Endothelial cell of umbilical vein (primary cell): ENCODE measurements at places on chromosomes 7 and 10. TPM values are rescaled to one million over a fixed set of nuclear protein-coding genes. Genes with fewer than 3 reads are reported as not detected.

The MRPS16 gene
- total RNA-seq: 86.0 and 94.5 TPM in 2 replicates

The HOXA4 gene
- 7.5 and 8.1 TPM in 2 replicates for total RNA-seq

The LSM8 gene
- 34.1 and 39.6 TPM in 2 replicates for total RNA-seq

The RARRES2 gene
- not detected in 2 replicates for total RNA-seq

DNA sequence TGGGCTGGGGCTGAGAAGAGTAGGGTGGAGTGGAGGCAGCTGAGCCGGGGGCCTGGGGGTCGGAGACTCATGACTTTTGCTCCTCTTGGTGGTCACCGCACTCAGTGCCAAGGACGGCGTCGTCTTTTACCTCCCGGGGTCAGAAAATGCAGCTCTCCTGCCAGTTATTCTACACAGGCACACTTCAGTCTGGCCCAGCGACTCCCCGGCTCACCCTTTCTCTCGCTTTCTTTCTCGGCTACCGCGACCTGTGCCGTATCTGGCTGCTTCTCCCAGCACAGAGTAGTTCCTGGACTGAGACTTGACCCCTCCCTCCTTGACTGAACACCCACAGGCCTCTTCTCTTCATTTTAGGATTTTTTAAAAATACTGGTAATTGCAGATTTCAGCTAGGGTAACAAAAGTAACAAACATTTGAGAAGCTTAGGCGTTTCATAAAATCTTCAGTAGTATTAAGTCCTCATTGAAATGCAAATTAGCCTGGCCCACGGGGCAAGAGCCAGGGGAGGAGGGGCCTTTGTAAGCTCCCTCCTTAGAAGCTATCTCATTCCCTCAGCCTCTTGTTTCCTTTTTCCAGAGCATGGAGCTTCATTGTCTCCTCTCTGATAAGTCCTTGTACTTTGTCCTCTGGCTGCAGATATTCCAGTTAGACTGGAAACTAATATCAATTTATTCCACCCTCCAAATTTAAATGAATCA lies 1.1 kb upstream of the PRLHR start:
- no peaks in the 10 kb centered on the region for H3K4me1 ChIP-seq
- peaks cover 6% of the 10 kb centered on the region for H3K27me3 ChIP-seq
- H3K27ac ChIP-seq: no peak overlapping the region

DNA sequence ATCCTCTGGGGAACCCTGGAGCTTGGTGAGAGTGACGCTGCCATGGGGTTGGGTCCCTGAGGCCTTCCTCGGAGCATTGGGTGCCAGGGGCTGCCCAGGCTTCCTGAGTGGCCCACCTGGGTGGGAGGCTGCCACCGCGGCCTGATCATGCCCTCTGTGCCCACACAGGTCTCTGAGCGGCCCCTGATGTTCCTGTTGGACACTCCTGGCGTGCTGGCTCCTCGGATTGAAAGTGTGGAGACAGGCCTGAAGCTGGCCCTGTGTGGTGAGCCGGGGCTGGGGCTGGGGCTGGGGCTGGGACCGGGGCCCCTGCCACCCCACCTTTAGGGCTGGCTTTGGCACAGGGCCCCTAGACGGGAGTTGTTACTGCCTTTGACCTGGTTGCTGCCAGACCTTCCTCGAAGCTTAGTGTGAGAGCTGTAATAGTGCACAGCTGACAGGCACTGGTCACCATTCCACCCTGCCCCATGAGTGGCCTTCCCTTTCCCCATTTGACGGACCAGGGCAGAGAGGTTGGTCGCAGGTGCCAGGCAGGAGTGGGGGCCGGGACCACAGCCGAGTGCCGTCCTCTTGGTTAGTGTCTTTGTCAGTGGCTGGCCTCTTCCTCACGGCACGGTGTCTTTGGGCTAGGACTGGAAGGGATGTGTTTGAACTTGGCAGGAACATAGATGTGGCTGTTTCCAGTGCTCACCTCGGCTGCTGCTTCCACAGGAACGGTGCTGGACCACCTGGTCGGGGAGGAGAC lies 8.2 kb downstream of the MTG1 start:
- H3K27me3 ChIP-seq: no peaks in the 10 kb centered on the region
- H3K4me1 ChIP-seq: no peaks in the 10 kb centered on the region
- DNase-seq: no peak
- peaks cover 27% of the 10 kb centered on the region for H3K36me3 ChIP-seq
- no peak overlapping the region for H3K4me3 ChIP-seq
- no peak overlapping the region for H3K27ac ChIP-seq

DNA sequence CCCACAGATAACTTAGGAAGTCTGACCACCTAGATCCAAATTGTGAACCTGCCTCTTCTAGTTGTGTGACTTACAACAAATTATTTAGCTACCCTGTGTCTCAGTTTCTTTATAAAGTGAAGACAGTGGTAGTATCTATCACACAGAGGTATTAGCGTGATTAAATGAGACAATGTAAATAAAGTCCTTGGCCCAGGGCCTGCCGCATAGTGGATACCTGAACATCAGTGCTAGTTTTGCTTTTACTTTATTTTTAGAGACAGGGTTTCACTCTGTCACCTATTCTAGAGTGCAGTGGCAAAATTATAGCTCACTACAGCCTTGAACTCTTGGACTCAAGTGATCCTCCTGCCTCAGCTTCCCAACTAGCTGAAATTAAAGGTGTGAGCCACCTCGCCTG lies 177.1 kb downstream of the CDK14 start:
- H3K4me3 ChIP-seq: no peak overlapping the region
- H3K36me3 ChIP-seq: no peaks in the 10 kb centered on the region
- H3K4me1 ChIP-seq: no peaks in the 10 kb centered on the region
- no peak for DNase-seq
- no peaks in the 10 kb centered on the region for H3K27me3 ChIP-seq

DNA sequence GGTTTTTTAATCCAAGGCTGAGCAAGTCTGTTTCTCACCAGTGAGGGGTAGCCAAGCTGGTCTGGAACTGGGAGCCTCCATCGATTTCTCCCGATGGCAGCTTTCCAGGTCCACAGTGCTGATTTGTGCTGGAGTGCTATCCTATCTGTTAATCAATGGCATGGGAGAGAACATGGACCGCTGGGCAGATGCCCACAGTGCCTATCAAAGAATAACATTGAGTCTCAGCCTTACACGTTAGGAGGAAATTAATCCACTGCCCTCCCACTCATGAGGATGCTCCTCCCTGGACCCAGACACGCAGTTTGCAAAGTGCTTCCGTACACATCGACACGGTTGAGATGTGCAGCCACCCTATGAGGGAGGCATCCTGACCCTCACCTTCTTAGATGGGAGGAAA lies 36.0 kb upstream of the CUX1 start:
- H3K4me3 ChIP-seq: no peak overlapping the region
- H3K4me1 ChIP-seq: no peaks in the 10 kb centered on the region
- no peak overlapping the region for H3K27ac ChIP-seq
- no peaks in the 10 kb centered on the region for H3K36me3 ChIP-seq
- no peak for DNase-seq
- peaks cover 7% of the 10 kb centered on the region for H3K27me3 ChIP-seq

- H3K27ac ChIP-seq: no peak overlapping the region
- no peak for DNase-seq
- no peaks in the 10 kb centered on the region for H3K27me3 ChIP-seq
- H3K4me3 ChIP-seq: no peak overlapping the region
- H3K36me3 ChIP-seq: no peaks in the 10 kb centered on the region
- no peaks in the 10 kb centered on the region for H3K4me1 ChIP-seq
These were observed 111.6 kb downstream of the NEUROD6 start for GRCh38 chr7:31228957-31229356.

- H3K4me3 ChIP-seq: no peak overlapping the region
- peaks cover 17% of the 10 kb centered on the region for H3K27me3 ChIP-seq
These were observed 43.6 kb upstream of the MXI1 start for GRCh38 chr10:110163841-110164240.

- peak overlapping the region; percentile 96 for H3K27ac ChIP-seq
- peaks cover 14% of the 10 kb centered on the region for H3K4me1 ChIP-seq
- peaks cover 39% of the 10 kb centered on the region for H3K36me3 ChIP-seq
- DNase-seq: peak; percentile 93
These were observed 35.5 kb downstream of the PFKP start for GRCh38 chr10:3102720-3103427.

- no peaks in the 10 kb centered on the region for H3K36me3 ChIP-seq
These were observed 50.7 kb downstream of the PPP1R3C start for GRCh38 chr10:91582153-91582554.

DNA sequence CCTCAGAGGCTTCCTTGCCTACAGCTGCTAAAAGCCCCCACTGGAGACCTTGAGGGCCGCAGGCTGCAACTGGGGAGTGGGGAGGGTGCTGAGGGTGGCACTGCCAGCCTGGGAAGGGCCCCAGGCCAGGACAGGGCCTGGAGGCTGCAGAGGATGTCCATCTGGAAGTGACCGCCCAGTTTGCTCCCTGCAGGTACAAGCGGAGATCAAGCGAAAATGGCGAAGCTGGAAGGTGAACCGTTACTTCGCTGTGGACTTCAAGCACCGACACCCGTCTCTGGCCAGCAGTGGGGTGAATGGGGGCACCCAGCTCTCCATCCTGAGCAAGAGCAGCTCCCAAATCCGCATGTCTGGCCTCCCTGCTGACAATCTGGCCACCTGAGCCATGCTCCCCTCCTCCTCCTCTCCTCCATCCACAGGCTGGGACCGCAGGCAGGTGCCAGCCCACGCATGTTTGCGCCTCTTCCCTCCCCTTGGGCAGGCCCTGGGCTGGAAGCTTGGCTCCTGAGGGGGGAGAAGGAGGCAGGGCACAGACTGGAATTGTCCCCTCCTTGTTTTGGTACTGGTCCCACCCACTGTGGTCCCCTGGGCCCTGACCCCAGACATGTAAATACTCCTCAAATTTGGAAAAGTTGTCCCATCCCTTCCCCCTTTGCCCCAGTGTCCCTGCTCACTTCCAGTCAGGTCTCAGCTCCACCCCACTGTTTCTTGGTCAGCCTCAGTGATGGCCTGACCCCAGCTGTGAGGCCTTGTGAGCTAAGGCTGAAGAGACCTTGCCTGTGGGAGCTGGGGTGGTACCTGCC lies 54.4 kb downstream of the ADCYAP1R1 start:
- no peaks in the 10 kb centered on the region for H3K4me1 ChIP-seq
- no peaks in the 10 kb centered on the region for H3K27me3 ChIP-seq
- no peak for DNase-seq
- H3K36me3 ChIP-seq: no peaks in the 10 kb centered on the region
- no peak overlapping the region for H3K27ac ChIP-seq

DNA sequence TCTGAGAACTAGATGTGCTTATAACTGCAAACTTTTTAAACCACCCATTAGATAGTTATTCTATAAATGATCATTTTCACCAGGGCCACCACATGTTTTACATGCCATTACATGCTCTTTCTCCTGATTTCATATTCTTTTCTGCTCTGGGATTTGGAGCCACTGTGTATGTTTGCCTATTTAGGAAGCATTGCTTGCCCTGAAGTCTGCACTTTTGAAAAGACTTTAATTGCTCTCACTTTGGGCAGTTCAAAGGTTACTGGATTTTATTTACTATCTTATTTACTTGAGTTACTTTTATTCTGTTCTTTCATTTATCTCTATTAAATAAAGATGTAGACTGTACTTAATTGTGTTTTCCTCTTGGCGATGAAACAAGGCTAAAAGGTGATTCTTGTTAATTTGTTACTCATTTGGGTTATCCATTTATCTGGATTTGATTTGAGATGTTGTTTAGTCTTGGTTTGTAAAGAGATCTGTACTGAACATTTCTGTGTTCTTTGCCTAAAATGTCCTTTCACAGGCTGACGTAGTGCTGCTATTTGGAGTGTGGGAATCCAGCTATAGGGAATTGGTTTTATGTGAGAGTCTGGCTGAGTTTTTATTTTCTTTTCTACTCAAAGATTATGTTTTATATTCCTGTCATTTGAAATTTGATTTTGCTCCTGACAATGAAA lies 88.8 kb downstream of the SUGCT start:
- DNase-seq: no peak
- H3K36me3 ChIP-seq: no peaks in the 10 kb centered on the region
- peaks cover 19% of the 10 kb centered on the region for H3K4me1 ChIP-seq
- no peak overlapping the region for H3K4me3 ChIP-seq
- no peaks in the 10 kb centered on the region for H3K27me3 ChIP-seq

DNA sequence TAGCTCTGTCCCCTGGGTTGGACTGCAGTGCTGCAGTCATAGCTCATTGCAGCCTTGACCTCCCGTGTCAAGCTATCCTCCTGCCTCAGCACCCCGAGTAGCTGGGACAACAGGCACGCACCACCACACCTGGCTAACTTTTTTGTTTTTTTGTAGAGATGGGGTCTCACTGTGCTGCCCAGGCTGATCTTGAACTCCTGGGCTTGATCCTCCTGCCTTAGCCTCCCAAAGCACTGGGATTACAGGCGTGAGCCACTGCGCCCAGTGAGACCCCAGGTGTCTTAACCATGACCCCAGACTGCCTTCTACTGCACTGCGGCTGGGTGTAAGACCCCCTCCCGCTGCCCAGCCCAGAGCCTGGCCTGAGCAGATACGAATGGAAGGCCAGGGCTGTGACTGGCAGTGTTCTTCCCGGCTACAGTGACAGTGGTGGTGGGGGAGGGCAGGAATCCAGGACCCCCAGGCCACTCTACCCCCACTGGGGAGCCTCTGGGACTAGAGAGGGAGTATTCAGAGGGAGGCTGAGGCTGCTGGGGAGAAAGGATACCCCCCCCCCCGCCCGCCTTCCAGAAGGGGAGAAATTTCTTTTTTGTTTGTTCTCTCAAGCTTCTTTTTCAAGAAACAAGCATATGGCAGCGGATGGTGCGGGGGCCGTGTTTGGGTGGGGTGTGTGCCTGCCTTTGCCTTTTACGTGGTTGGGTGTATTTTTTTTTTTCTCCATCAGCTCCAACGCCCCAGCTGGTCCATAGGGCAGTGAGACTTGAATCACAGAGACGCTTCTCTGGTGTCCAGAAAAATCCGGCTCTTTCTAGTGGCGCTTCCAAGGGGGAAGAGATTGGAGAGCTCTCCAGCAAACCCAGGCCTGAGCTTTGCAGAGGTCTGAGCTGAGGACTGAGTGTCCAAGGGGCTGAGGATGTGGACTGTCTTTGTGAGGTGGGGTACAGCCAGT lies 36.6 kb downstream of the GTF2IRD1 start:
- H3K27me3 ChIP-seq: no peaks in the 10 kb centered on the region
- no peak overlapping the region for H3K4me3 ChIP-seq
- H3K4me1 ChIP-seq: no peaks in the 10 kb centered on the region
- no peak overlapping the region for H3K27ac ChIP-seq
- DNase-seq: no peak
- H3K36me3 ChIP-seq: no peaks in the 10 kb centered on the region

DNA sequence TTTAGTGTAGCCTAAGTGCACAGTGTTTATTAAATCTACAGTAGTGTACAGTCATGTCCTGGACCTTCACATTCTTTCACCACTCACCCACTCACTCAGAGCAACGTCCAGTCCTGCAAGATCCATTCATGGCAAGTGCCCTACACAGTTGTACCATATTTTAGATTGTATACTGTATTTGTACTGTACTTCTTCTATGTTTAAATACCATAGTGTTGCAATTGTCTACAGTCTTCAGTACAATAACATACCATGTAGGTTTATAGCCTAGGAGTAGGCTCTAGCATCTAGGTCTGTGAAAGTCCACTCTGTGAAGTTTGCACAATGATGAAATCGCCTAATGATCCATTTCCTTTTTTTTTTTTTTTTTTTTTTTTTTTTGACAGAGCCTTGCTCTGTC lies 12.0 kb downstream of the EEPD1 start:
- no peak overlapping the region for H3K4me3 ChIP-seq
- no peaks in the 10 kb centered on the region for H3K4me1 ChIP-seq
- no peak overlapping the region for H3K27ac ChIP-seq
- H3K27me3 ChIP-seq: no peaks in the 10 kb centered on the region
- no peaks in the 10 kb centered on the region for H3K36me3 ChIP-seq
